Activated CD4-positive, alpha-beta T cell treated with anti-CD3 and anti-CD28 coated beads, Interleukin-2, amount 10 ng/mL, durations not matched to agents 7 days and 5 days (primary cell): ENCODE measurements at places on chromosomes 2 and 18. TPM values are rescaled to one million over a fixed set of nuclear protein-coding genes. Genes with fewer than 3 reads are reported as not detected.

The STAM2 gene
- 20.1 TPM for total RNA-seq

The CCDC68 gene
- total RNA-seq, result not detected

The ANKRD53 gene
- 0.50 TPM for total RNA-seq

The SRD5A2 gene
- total RNA-seq, result not detected

The SLC8A1 gene
- 0.56 TPM for total RNA-seq

The HAAO gene
- not detected for total RNA-seq

The NXPH2 gene
- total RNA-seq, result not detected

The SIX3 gene
- total RNA-seq, result not detected

The CRYBA2 gene
- total RNA-seq, result not detected

The DOK1 gene
- total RNA-seq, result 28.0 TPM

The SLC4A5 gene
- total RNA-seq, result 3.0 TPM

The ALPG gene
- not detected for total RNA-seq

The MAPRE2 gene
- 48.6 TPM for total RNA-seq

The ZNF521 gene
- total RNA-seq, result not detected

The TCF4 gene
- 2.4 TPM for total RNA-seq

The KIAA2012 gene
- total RNA-seq, result not detected

The TANK gene
- 71.5 TPM for total RNA-seq

The SULT1C2 gene
- not detected for total RNA-seq

The SLC4A3 gene
- not detected for total RNA-seq

The CTAGE1 gene
- not detected for total RNA-seq

The ESPNL gene
- total RNA-seq, result 0.05 TPM

The GPR17 gene
- total RNA-seq, result not detected

The MAL gene
- total RNA-seq, result 339 TPM

The PTRHD1 gene
- 31.8 TPM for total RNA-seq

The GBX2 gene
- total RNA-seq, result not detected

The RFTN2 gene
- not detected for total RNA-seq

The CHCHD5 gene
- total RNA-seq, result 33.6 TPM

The DSC2 gene
- not detected for total RNA-seq

The DSG4 gene
- total RNA-seq, result not detected

The ZNF2 gene
- total RNA-seq, result 4.8 TPM

The MC2R gene
- not detected for total RNA-seq

The CRYGC gene
- total RNA-seq, result not detected

The PLEKHH2 gene
- 0.20 TPM for total RNA-seq

The METTL8 gene
- total RNA-seq, result 20.0 TPM

The C18orf32 gene
- 34.7 TPM for total RNA-seq

The SCYGR4 gene
- not detected for total RNA-seq

The FAM161A gene
- 4.4 TPM for total RNA-seq

The PTPRM gene
- 10.5 TPM for total RNA-seq

The SERPINB2 gene
- not detected for total RNA-seq

The SKOR2 gene
- total RNA-seq, result not detected

The ZEB2 gene
- total RNA-seq, result 3.5 TPM

The ANKRD30B gene
- not detected for total RNA-seq

The RNU2-63P gene
- total RNA-seq, result 1.9 TPM

The LINC00305 gene
- not detected for total RNA-seq

The ACTR3 gene
- total RNA-seq, result 600 TPM

The CKAP2L gene
- 59.1 TPM for total RNA-seq

The TGFA gene
- total RNA-seq, result not detected

The GALNT13 gene
- 0.15 TPM for total RNA-seq

The SLC14A1 gene
- 7.3 TPM for total RNA-seq

The ANKRD62 gene
- total RNA-seq, result not detected

The HOXD9 gene
- total RNA-seq, result not detected

The EXOC6B gene
- 16.4 TPM for total RNA-seq

The UGT1A7 gene
- total RNA-seq, result not detected
